ENCODE measurements at places on chromosomes 6 and 20.

DNA sequence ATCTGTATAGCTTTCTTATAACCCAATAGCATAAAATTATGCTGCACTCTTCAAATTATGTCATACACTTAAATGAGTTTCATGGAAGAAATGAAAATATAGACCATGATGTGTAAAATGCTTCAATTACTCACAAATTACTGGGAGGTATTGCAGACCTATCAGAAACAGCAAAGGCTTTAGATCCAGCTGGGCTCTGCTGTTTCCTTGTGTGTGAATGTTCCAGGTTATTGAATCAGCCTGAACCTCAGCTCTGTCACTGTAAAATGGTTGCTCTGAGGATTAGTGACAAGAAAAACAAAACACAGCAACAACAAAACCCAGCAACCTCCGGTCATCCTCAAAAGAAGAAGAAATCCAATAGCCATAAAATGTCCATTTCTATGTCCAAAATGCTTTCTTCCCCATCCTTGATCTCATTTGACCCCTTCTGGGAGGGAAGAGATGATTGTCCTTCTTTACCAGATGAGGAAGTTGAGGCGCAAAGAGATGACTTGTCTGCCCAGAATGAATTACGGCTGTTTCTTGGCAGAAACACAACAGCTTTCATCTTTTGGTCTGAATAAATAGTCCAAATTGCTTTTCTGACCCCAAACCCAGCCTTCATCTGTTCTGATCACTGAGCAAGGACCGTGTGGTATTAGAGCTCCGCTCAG, 42.2 kb upstream of the TGM6 start:
- no peak for DNase-seq

GRCh38 chr20:20214757-20215275, 153.1 kb upstream of the INSM1 start:
- DNase-seq: no peak

- DNase-seq: no peak
Measured at GRCh38 chr6:36815962-36816735, 23.1 kb downstream of the CPNE5 start.

GRCh38 chr20:19932170-19932667, 84.9 kb upstream of the NAA20 start:
- DNase-seq: no peak

GRCh38 chr6:29745386-29745785, 22.2 kb downstream of the HLA-F start:
- no peak for DNase-seq

- DNase-seq: no peak
Measured at GRCh38 chr6:131917763-131918649, 33.2 kb downstream of the CCN2 start.

- DNase-seq: no peak
Measured at GRCh38 chr6:11623272-11623671, 85.7 kb downstream of the TMEM170B start.
